ENCODE measurements at places on chromosomes 1 and 21. TPM values are rescaled to one million over a fixed set of nuclear protein-coding genes. Genes with fewer than 3 reads are reported as not detected.
A peak's percentile ranks its signal among the peaks of the same experiment; 100 is the strongest.

GRCh38 chr21:37994211-37994610 is 78.0 kb upstream of the KCNJ6 start:
- no peak for DNase-seq

DNA sequence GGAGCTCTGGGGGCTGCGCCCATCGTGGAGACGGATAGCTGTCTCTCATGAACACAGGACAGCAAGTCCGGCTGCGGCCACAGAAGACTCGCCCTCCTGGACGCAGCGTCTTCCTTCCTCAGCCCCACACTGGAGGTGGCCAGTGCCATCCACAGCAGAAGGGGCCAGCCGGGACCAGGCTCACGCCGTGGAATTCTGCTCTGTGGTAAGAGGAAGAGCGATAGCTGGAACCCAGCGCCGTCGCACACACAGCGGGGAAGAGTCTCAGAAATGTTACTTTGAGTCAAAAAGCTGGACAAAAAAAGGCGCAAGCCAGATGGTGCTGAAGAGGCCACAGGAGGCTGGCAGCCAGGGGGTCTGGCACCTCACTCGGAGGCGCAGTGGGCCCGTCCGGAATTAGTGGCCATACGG is 113.9 kb upstream of the COL6A1 start:
- DNase-seq = no peak

- DNase-seq = no peak
Measured at GRCh38 chr1:178933709-178934490, 63.0 kb upstream of the ANGPTL1 start.

DNA sequence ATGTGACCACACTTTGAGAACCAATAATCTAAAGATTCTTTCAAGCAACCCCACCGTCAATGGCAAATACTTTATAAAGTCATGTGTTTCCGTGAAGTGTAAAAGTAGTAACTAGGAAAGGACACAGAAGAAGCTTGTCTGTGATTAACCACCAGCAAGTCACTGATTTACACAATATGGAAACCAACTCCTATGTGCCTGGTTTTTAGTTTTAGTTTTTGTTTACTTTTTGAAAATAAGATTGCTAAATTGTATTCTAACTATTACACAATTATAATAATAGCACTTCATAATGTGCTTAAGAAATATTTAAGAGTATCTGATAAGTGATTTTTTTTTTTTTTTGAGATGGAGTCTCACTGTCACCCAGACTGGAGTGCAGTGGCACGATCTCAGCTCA is 13.0 kb downstream of the FMO2 start:
- no peak for DNase-seq

GRCh38 chr21:34880401-34880800 is 168.7 kb downstream of the RUNX1 start:
- no peak for DNase-seq

DNA sequence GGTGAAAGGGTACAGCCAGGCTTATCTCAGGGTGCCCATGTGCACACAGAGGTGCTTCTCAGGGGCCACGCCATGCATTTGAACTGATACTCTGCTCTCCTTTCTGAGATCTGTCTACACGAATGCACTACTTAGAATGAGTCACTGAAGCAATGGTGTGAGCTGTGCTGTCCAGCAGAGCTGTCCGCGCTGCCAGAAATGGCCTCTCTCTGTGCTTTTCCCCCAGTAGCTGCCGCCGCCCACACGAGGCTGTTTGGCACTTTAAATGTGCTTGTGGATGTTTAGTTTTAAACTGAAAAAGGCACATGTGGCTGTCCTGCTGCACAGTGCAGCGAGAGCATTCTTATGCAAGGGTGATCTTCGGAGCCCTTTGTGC is 87.1 kb upstream of the COL6A1 start:
- DNase-seq = no peak

GRCh38 chr1:2334883-2335534 is 56.3 kb downstream of the MORN1 start:
- DNase-seq = no peak

DNA sequence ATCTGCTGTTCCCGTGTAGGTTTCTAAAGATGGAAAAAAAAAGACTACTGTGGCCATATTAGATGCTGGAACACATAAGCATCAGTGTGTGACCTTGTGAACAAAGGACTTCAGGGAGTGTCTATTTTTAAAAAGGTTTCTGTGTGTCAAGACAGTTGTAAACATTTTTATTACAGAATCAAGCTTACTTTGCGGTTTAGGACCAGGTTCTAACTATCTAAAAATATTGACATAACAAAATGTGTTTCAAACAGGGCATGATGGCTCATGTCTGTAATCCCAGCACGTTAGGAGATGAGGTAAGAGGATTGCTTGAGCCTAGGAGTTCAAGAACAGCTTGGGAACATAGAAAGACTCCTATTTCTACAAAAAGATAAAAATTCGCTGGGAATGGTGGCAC is 7.1 kb upstream of the DDI2 start:
- DNase-seq = no peak

DNA sequence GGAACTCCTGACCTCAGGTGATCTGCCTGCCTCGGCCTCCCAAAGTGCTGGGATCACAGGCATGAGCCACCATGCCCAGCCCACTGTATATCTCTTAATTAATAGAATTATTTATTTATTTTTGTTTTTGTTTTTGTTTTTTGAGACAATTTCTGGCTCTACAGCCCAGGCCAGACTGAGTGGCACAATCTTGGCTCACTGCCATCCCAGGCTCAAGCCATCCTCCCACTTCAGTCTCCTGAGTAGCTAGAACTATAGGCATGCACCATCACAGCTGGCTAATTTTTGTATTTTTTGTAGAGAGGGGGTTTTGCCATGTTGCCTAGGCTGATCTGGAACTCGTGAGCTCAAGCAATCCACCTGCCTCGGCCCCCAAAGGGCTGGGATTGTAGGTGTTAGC is 15.7 kb upstream of the WDTC1 start:
- no peak for DNase-seq

GRCh38 chr1:5481889-5482288 is 510.3 kb downstream of the NPHP4 start:
- peak; percentile 10 for DNase-seq

DNA sequence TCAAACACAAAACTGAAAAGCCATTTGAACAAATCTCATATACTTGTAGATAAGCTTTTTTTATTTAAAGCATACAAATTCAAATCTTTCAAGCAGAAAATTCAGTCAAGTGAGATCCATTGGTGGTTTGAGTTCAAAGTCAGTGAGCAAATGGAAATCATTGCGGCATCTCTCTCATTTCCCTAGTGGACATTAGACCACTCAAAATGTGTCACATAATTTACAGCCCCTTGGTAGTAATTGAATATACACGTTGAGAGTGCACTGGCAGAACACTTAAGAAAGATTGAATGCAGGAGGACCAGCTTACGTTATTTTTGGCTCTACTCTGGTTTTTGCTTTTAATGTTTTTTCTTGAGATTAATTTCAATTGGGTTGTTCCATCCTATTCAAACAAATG is 633.7 kb downstream of the USP25 start:
- no peak for DNase-seq

GRCh38 chr1:230824919-230825721 is 43.2 kb downstream of the C1orf198 start:
- no peak for DNase-seq

DNA sequence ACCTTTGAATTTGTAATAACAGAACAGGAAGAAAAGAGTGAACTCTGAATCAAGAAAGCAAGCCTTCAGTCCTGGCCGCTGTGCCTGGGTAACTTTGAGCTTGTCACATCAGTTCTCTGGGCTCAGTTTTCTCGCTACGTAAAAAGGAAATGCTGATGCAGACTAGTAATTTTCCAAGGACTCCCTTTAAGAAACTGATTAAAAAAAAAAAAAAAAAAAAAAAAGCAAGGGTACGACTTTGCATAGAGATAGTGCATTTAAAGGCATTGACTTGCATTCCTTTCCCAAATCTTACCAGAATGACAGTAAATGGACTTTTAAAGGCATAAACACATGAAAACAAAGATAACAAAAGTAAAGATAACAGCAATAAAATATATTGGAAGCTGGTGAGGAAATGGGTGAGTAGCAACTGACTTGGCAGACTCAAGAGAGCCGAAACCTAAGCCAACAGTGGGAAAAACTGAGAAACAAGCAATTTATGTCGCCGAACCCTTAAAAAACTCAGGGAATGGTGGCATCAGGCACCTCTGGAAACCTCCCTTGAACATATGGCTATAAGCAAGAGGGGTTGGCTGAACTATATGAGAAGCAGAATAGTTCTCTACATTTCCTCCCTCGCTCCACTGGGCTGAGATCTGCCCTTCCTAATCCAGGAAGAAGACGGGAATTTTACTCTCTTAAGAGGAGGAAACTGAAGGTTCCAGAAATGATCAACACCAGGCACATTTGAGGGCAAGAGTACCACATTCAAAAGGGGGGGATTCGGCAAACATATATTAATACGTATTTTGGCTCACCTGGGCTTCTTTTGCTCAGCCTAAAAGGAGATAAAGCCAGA is 189.2 kb downstream of the CDC7 start:
- no peak for DNase-seq

GRCh38 chr1:169090900-169091311 is 15.6 kb upstream of the ATP1B1 start:
- no peak for DNase-seq

GRCh38 chr1:225824533-225824941 is 14.6 kb downstream of the EPHX1 start:
- DNase-seq = no peak

GRCh38 chr1:89291276-89291675 is 18.6 kb upstream of the GBP5 start:
- DNase-seq = no peak

C1orf141 gene
- not detected for total RNA-seq

OR2T35 gene
- not detected for total RNA-seq

SPRR2B gene
- not detected for total RNA-seq

TRAF3IP3 gene
- 290 TPM for total RNA-seq

GJC2 gene
- total RNA-seq = 2.4 TPM

KLF17 gene
- not detected for total RNA-seq

JUN gene
- total RNA-seq = 585 TPM

All from CD4-positive, alpha-beta T cell (primary cell).